ENCODE measurements at places on chromosomes 16 and 17.

- DNase-seq: no peak
Measured at GRCh38 chr17:59365383-59365981, 34.0 kb downstream of the YPEL2 start.

GRCh38 chr17:45394913-45395568, 37.6 kb downstream of the ARHGAP27 start:
- DNase-seq: peak; percentile 43

- no peak for DNase-seq
Measured at GRCh38 chr17:3655766-3656165, 12.6 kb downstream of the TAX1BP3 start.

DNA sequence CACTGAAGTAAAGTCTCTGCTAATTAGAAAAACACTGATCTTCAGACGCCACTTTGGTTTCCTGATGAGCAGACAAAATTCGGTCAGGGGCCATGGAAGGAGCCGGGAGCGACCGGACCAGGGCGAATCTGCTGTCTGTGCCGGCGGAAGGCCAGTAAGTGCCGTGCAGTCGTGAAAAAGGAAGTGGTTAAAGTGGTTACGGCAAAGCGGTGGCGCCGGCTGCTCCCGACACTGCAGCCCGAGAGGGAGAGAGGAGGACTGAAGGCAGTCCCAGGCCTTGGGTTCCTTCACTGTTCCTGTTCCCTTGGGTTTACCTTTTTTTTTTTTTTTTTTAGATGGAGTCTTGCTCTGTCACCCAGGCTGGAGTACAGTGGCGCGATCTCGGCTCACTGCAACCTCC, 17.3 kb upstream of the HEXD start:
- no peak for DNase-seq

- no peak for DNase-seq
Measured at GRCh38 chr17:82767041-82767754, 15.3 kb downstream of the TBCD start.

DNA sequence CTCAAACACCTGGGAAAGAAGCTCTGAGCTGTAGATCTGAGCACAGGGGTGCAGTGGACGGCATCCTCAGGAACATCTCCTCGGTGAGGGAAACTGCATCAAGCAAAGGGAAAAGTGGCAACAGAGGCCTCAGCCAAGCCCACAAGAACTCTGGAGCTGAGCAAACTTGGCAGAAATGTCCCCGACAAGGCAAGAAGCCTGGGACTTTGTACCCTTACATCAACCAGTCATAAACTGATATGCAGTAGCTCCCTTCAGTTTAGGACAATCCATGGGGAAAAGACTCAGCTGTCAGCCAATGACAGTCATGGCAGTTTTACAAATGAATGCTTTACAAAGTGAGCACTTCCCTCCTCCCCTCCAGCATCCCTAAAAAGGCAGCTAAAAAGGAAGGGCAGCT, 210.0 kb upstream of the DYNLRB2 start:
- DNase-seq: no peak

- DNase-seq: no peak
Measured at GRCh38 chr17:6388416-6388815, 46.5 kb downstream of the AIPL1 start.

- DNase-seq: no peak
Measured at GRCh38 chr16:69589434-69590269, 23.9 kb downstream of the NFAT5 start.

DNA sequence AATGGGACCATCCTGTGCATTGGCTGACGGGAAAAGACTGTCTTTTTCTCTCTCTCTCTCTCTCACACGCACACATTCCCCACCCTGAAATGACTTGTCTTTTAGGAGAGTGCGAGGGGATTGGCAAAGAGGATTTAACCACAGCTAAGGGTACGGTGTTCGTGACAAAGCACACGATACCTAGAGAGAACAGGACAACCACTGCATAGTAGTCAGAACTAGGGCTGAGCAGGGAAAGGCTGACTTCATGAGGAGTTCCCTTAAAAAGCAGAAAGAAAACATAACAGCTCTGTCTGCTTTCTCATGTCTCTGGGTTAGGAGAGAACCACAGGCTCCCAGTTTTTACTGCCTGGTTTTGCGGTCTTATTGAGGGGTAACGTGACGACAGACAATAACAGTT, 742.8 kb upstream of the SOX9 start:
- DNase-seq: no peak

GRCh38 chr17:30942308-30943079, 20.7 kb downstream of the ADAP2 start:
- no peak for DNase-seq

- no peak for DNase-seq
Measured at GRCh38 chr17:76485569-76485968, 15.7 kb downstream of the RHBDF2 start.

DNA sequence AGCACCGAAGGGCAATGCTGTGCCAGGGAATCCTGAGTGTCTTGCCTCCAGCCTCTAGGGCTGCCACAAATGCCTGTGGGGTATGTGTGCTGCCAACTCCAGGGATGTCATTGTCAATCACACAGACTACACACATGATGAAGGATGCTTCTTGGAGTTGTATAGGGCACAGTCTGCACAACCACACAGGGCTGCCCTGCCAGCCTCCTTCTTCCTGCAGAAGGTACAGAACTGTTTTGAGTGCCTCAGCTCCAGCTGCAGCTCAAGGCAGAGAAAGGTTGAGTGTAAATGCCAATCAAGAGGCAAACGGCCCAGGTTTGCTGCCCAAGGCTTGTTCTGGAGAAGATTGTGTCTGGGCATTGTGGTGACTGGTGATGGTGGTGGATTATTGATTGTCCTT, 15.6 kb downstream of the SCNN1B start:
- no peak for DNase-seq

GRCh38 chr17:80352216-80352895, 62.6 kb upstream of the ENDOV start:
- DNase-seq: no peak

- no peak for DNase-seq
Measured at GRCh38 chr16:11634312-11634711, 33.9 kb upstream of the SNN start.

DNA sequence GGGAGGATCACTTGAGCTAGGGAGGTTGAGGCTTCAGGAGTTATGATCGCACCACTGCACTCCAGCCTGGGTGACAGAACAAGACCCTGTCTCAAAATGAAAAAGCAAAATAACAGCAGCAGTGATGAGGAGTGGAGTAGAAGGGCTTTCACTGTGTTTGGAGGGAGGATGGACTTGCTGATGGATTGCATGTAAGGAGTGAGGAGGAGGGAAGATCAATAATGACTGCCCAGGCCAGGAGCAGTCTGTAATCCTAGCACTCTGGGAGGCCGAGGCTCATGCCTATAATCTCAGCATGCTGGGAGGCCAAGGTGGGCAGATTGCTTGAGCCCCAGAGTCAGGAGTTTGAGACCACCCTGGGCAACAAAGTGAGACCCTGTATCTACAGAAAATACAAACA, 14.8 kb upstream of the CNEP1R1 start:
- DNase-seq: no peak

DNA sequence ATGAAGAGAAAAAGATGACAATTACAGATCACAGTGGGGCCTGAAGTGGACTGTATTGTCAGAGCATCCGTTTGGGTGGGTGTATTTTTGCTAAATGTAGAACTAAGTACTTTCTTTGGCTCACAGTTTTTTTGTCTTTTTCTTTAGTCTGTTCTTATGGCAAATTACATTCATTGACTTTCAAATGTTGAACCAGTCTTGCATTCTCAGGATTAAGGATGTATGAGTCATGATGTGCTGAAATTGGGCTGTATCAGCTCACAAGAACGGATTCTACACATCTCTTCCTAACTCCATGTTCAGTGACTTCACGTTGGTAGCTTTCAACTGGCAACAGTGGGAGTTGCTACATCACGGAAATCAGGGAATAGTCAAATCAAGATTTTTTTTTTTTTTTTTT, 66.5 kb downstream of the TEX2 start:
- no peak for DNase-seq

DNA sequence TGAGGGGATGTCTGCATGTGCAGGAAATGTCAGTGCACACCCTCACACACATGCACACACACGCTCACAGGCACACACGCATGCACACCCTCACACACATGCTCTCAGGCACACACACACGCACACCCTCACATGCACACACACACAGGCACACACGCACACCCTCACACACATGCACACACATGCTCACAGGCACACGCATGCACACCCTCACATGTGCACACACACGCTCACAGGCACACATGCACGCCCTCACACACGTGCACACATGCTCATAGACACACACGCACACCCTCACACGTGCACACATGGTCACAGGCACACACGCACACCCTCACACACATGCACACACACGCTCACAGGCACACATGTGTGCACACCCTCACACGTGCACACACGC, 77.6 kb upstream of the ZNF469 start:
- no peak for DNase-seq

GRCh38 chr17:50613007-50613992, 21.4 kb upstream of the ABCC3 start:
- DNase-seq: no peak

GRCh38 chr17:50803676-50804075, 31.7 kb upstream of the WFIKKN2 start:
- no peak for DNase-seq

DNA sequence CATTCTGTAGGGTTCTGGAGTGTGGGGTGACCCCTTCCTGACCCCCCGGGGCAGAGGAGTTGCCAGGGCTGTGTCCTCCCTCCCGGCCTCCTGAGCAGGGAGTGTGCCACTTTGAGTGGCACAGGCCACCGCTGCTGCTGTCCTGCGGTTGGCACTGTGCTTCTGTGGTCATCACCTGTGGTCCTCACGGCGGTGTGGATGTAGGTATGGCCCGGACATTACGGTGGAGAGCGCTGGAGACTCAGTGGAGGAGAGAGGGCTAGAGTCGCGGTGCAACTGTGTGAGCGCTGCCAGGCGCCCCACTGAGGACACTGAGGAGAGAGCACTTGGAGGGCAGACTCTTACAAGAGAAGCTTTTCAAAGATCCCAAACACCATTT, 39.1 kb downstream of the PGS1 start:
- DNase-seq: no peak

DNA sequence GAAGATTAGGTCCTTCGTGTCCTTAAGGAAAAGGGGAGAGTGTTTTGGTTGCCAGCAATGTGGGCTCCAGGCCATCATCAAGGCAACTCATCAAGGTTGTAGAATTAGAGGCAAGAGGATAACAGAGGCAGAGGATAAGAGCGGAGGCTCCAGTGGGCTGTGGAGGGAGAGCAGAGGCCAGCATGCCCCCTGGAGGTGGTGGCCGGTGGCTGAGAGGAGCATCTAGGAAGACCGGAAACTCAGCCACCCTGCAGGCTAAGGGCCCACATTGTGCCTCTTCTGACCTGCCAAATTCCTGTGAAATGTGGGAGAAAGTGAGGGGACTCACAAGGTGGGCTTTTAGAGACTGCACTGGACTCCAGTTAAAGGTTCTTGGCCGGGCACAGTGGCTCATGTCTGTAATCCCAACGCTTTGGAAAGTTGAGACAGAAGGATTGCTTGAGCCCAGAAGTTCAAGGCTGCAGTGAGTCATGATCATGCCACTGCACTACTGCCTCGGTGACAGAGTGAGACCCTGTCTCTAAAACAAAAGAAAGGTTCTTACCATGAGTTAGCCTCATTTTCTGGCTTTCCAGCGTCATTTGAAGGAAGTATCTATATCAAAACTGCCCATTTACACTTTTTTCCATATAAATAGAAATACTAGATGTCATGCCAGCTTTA, 62.7 kb upstream of the ADORA2B start:
- DNase-seq: no peak

DNA sequence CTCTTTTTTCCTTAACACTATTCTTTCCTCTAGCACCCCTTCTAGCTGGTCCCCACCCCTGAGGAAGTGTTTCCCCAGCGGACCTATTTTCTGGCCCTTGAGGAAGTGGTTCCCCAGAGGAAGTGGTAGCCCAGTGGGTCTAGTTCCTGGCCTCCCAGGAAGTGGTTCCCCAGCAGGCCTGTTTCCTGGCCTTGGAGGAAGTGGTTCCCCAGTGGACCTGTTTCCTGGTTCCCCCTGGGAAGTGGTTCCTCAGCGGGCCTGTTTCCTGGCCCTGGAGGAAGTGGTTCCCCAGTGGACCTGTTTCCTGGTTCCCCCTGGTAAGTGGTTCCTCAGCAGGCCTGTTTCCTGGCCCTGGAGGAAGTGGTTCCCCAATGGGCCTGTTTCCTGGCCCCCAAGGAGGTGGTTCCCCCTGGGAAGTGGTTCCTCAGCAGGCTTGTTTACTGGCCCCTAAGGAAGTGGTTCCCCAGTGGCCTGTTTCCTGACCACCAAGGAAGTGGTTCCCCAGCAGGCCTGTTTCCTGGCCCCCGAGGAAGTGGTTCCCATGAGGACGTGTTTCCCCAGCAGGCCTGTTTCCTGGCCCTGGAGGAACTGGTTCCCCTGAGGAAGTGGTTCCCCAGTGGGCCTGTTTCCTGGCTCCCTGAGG, 58.3 kb downstream of the NTN1 start:
- DNase-seq: no peak

DNA sequence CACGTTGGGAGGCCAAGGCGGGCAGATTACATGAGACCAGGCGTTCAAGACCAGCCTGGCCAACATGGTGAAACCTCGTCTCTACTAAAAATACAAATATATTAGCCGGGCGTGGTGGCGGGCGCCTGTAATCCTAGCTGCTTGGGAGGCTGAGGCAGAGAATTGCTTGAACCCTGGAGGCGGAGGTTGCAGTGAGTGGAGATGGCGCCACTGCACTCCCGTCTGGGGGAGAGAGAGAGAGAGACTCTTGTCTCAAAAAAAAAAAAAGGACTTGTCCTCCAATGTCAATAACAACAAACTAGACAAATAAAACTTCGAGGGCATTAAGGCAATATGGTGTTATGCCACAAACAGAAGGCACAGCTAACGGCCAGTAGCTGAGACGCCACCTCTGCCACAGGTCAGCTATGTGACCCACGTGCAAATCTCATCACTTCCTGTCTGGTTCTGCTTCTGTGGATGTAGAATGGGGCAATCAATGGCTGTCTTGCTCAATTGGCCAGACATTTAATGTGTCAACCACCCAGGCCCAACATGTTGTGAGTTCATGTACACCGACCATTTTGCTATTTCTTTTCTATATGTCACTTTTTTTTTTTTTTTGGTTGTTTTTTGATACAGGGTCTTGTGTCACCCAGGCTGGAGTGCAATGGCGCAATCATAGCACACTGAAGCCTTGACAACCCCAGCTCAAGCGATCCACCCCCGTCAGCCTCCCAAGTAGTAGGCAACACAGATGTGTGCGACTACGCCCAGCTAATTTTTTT, 834 bp upstream of the TXNDC11 start:
- peak; percentile 72 for DNase-seq

- DNase-seq: no peak
Measured at GRCh38 chr16:11386791-11387546, 41.7 kb downstream of the RMI2 start.

- no peak for DNase-seq
Measured at GRCh38 chr16:81652798-81653505, 126.1 kb upstream of the PLCG2 start.
